ENCODE measurements at places on chromosomes 3 and 15.

DNA sequence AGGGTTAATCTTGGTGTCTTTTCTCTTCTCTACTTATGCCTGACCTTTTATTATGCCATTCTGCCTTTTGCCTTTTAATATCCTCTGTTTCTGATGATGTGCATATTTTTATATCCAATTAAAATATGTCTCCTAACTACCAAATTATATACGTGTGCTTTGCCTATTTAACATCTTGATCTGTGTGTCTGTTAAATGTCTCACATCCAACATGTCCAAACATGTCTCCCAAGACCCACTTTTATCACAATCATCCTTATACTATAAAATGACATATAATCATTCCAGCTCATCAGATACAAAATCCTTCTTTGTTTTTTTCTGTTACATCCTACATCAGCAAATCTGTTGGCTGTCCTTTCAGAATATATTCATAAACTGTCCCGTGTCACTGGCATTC lies 539.5 kb downstream of the ZPLD1 start:
- no peak for DNase-seq

DNA sequence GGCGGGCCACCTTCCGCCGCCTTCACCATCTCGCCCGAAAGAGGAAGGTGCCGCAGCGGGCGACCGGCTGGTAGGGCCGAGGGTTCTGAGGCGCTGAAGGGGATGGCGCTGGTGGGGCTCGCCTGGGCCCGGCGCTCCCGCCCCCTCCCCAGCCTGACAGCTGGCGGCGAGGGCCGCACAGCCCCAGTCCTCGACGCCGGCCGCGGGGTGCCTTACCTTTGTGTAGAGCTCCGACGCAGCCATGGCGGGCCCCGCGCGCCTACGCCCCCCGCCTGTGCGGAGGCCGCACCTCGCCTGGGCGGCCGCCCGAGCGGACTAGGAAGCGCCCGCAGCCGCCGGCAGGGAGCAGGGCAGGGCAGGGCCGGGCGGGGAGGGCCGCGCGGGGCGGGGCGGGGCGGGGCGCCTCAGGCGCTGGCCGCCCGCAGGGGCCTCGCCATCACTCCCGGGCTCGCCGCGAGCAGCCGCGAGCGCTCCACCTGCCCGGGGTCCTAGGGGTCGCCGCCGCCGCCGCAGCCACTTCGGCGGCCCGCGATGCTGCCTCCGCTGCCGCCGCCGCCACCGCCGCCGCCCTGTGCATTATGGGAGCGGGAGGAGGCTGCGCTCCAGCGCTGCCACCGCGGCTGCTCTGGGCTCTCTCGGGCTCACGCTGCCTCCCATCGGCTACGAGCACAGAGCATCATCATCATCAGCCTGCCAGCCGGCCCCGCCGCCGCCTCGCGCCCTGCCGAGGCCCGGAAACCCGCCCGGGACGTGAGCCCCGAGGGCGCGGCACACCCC lies at the start of gene MYO5A:
Gene MYO5A (minus strand): TSS at position 317 of the 777 bp plus-strand sequence. CDS start 74 bp downstream, at position 243.
- peak; percentile 66 for DNase-seq

- DNase-seq = no peak
Measured at GRCh38 chr3:97658668-97659285, 105.8 kb upstream of the ARL6 start.

DNA sequence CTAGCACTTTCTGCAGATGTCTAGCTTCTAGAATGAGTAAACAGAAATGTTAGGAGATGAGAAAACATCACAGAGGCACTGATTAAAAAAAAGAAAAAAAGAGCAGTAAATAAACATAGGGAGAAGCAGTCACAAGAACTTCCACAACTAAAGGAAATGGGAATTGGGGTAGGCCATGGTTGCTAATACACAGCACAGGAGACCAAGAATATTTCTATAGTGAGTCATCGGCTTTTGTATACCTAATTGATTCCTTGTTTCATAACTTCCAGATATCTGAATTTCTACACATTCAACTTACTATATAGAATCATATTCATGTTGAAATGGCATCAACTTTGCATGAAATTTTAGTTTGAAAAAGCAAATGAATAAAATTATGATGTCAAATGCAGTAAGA lies 47.3 kb upstream of the TCF12 start:
- DNase-seq = no peak

DNA sequence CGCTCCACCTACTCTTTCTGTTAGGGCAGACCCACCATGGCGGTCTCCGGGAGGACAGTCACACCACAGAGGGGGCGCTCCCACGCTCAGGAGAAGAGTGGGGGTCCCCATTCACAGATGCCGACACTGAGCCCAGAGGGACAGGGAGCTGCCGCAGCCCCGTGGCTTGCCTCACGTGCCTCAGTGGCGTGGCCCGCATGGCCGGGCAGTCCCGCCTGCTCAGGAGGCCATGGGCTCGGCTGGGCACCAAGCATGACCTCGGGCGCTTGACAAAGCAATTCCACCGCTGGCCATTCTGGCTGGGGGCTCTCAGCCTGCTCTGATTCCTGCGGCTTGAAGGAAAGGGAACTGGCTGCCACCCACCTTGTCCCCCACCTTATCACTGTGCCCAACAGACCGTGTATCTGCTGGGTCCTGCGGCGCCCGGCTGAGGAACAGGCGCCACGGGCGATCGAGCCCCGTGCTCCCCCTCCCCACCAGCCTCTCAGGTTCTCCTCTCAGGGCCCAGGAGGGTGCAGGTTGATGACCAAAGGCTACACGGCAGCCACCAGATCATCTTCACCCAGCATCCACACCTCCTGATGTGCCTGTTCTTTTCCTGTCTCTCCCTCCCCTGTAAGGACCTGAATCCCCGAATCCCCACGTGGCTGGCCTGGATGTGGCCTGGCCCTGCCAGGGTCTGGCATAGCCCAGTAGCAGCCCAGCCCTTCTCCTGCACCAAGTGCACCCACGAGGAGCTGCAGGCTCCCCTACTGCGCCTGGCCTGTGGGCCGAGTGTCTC lies 20.7 kb downstream of the CYFIP1 start:
- no peak for DNase-seq

- no peak for DNase-seq
Measured at GRCh38 chr3:140148824-140149390, 213.9 kb downstream of the CLSTN2 start.

GRCh38 chr3:115784739-115785536 lies 161.6 kb downstream of the GAP43 start:
- DNase-seq = no peak

- no peak for DNase-seq
Measured at GRCh38 chr3:142086581-142087090, 62.7 kb downstream of the TFDP2 start.

DNA sequence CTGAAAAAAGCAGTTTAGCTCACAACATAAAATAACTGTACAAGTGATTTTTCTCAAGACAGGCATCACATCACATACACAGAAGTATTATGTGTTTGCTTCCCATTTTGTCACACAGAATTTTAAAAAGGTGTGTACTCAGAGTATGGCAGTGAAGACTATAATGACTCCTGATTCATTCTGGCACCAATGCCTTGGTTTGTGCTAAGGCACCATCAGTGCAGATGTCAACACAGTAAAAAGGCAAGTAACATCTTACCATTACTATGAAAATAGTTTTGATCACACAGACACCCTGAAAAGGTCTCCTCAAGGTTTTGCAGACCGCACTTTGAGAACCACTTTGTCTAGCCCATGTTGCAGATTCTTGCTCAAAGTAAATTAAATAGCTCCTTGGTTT lies 191.6 kb downstream of the KLHL25 start:
- DNase-seq = no peak

DNA sequence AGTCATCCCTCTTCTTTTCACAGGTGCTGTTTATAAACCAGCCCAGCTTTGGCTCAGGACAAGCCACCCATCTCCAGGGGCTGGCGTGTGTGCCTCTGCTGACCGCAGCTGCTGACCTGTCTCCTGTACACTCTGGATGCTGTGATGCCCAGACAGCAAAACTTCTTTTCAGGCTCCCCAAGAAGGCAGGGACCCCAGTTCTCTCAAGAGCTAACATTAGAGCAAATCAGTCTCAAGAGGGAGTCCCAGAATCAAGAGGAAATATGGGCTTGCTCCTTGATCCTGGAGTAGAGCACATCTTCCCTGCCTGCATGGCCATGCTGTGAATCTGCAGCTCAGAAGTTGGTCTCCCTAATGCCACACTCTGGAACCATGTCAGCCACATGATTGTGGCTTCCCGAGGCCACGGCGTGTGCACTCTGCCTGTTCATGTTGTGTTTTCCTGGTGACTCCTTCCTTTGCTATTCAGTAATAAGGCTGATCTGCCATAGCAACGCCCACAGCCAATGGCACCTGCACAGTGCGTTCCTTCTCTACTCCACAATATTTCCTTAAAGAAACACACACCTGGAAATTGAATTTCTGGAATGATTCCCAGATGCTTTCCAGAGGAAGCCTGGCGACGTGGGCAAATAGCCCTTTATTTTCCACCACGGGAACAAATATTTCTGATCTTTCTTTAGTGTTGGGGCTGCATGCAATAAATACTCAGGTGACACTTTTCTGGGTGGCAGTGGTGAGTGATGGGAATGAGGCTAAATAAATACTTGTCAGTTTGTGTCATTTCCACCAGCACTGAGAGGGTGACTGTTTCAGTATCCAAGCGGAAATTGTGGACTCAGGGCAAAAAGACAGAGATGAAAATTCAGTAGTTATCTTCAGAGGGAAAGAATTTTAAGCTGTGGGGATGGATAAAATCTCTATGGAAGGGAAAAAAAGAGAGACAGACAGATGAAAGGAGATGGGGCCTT lies 21.9 kb upstream of the THSD4 start:
- DNase-seq = no peak

DNA sequence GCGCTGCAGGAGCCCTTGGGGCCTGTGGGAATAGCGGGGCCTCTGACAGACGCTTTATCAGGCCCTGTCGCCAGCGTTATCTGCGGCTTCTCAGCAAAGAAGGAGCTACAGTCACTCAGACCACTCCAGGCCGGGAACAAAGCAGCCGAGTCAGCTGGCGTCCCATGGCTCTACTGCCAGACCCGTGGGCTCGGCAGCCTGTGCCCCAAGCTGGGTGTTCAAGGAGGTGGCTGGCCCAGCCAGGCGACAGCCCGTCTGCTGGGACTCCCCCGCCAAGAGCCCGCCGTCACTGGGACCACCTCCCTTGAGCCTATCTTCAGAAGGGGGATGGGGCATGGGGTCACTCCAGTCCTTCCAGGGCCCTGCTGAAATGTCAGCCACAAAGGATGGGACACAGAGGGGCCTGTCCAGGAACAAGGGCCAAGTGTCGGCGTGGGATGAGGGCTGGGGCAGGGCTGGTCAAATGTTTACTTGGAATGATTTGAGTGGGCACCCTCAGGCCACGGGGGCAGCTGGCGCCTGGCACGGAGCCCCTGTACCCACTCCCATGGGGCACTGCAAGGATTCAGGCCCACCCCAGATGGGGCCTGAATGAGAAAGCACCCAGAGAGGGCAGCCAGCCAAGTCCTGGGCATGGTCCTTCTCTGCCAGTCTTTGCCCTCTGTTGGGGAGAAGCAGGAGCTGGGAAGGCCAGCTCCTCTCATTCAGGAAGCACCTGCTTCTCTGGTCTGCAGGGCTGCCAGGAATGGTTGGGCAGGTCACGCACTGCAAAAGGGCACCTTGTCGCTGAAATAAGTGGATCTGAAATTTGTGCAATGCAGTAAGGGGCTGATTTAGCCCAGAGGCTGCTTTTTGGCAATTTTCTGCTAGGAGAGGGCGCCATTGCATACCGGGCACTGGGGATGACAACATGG lies 148.3 kb downstream of the SMAD6 start:
- no peak for DNase-seq

DNA sequence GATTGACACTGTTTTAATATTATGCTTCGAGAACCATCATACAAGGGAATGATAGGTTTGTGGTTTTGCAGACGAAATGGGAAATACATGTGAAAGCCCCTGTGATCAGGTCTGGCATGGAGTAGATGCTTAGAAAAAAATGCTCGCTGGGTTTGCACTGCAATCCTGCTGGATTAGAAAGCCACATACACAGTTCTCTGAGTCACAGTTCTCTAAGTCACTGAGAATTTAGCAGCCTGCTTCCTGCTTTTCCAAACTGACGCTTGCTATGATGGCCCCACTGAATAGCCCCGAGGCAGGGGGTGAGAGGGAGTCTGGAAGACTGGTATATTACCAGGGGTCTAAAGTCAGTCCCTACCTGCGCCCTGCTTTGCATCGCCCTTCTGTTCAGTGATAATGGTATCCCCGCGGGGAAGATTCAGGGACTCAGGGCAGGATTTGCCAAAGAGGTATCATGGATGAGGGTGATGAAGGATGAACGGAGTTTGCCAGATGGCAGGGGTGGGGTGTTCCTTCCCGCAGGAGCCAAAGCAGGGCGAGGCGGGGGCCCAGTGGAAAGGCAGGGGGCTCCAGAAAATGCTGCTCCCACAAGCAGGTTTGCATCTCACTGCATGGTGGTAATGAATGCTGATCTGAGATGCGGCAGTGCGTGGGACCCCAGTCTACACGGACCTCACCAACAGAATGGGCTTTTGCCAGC lies 82.3 kb downstream of the IQSEC1 start:
- no peak for DNase-seq

DNA sequence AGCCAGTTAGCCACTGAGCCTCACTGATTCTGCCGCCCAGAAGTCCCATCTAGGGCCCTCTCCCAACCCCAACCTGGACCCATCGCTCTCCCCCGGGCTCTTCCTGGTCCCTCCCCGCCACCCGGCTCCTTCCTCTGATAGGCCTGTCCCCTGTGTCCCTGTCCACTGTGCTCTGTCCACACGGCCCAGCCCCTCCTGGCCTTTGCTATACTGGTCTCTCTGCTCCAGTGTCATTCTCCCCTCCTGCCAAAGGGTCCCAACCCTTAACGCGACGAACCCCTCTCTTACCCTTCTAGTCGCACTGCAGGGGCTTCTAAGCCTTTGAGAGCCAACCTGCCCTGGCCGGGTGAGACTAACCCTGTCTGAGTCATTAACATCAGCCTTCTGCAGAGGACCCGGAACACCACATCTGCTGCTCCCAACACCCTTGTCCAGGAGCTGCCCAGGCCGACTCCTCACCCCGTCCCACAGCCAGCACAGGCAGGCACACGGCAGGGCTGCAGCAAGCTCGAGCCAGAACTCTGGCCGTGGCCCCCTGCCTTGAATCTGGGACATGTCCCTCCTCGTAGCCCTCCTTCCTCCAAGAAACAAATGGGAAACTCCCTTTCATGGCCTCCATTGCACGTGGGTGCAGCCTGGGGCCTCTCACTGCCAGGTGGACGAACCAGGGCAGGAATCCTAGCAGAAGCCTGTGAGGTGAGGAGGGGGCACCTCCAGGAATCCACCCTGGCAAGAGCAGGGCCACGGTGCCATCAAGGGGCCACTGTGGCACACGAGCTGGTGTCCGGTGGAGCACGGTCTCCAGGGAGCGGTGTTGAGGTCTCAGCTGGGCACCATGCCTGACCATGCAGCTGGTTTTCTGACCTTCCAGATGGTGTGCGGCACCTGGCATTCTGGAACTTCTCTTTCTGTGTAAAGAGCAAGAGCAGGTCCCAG lies 140.9 kb upstream of the IQSEC1 start:
- DNase-seq = no peak

- DNase-seq = no peak
Measured at GRCh38 chr3:149015393-149015792, 24.1 kb downstream of the GYG1 start.

GRCh38 chr3:12487786-12488185 lies 3.5 kb downstream of the TSEN2 start:
- DNase-seq = no peak

GRCh38 chr15:60667190-60667868 lies 188.4 kb upstream of the ICE2 start:
- DNase-seq = no peak

Measured in activated CD8-positive, alpha-beta memory T cell treated with anti-CD3 and anti-CD28 coated beads for 1 hour (primary cell).